ENCODE measurements at places on chromosomes 5 and 9.

DNA sequence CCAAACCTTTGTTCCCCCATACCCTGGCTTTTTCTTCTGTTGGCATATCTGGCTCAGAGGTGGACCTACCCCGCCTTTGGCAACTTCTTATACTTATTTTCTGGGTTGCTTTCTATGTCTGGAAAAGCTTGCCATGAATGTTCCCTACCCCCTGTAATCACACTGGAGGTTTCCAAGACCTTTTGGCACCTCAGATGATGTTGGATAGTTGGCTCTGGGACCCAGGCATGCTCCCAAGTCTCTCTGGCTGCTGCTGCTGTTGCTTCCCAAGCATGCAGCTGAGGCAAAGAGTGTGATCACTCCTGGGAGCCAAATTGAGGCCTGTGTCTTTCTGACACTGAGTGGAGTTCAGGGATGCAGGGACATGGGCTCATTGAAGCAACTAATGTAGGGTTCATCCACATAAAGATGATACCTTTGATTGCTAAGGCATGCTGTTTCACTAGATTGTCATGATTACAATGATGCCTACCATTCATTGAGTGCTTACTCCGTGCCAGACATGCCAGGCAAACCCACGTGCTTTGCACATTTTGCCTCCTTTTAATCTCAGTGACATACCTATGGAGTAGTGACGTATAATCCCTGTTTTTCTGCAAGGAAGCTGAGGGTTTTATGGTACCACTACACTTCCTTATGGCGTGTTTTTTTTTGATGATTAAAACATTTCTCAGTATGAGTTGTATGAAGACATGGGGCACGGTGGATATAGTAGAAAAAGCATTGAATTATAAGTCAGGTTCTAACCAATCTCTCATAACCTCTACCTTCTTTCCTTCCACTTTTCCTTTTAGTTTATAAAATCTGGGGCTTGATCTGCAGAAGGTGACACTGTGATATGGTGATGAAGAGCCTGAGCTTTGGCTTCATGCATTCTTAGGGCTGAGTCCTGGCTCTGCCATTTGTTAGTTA is 73.1 kb downstream of the ARHGAP26 start:
- no peak for DNase-seq

DNA sequence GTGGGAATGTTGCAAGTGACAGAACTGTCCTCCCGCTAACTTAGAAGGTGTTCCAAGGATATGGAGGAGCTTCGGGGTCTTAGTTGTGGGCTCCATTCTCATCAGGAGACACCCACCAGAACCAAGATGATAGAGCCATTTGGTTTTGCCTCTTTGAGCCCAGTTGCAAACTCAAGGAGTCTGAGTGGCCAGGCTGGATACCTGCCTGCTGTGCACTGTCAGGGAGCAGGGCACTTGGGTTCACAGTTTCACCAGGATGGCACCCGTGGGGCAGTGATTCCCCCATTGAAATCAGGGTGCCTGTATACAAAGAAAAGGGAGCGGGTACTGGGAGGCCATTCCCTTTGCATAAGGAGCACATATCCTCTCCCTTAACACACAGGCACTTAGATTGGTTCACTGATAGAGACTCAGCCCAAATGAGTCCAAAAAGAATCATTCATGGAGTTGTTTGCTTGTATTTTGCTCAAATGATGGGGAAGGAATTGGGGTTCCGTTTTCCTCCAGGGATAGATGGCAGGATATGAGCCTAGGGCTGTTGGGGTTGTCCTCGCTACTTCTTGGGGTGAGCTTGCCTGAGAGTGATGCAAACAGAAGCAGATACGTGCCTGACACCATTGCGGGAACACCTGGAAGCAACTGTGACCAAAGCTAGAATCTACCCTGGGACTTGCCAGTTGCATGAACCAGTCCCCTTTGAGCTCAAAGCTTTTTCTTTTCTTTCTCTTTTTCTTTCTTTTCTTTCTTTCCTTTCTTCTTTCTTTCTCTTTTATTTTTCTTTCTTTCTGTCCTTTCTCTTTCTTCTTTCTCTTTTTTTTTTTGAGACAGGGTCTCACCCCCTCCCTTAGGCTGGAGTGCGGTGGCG is 1.3 kb upstream of the PRR7 start:
- no peak for DNase-seq

- no peak for DNase-seq
Observed at GRCh38 chr5:142876817-142877216, 106.6 kb downstream of the ARHGAP26 start.

DNA sequence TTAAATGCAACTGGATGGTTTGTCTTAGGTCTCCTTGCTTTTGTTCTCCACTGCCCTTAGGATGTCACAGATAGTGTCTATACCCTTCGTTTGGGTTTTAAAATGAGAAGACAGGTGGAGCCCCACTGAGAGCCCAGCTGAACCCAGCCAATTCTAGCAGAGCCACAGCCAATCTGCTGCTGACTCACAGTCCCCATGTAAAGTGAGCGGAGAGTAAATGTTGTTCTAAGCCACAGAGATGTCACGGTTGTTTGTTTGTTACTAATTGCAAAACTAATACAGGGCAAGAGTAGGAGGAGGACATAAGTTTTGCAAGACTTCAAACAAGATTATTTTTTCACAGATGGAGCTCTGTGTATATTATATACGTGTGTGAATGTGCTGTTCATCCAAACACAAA is 50.5 kb upstream of the AGXT2 start:
- no peak for DNase-seq

GRCh38 chr5:58735637-58736036 is 152.8 kb downstream of the RAB3C start:
- no peak for DNase-seq
